ENCODE measurements at places on chromosomes 11 and 22. TPM values are rescaled to one million over a fixed set of nuclear protein-coding genes. Genes with fewer than 3 reads are reported as not detected.

GRCh38 chr11:75814363-75814676, 690 bp upstream of the UVRAG start:
- DNase-seq: no peak

Gene SULT4A1
- 0.26 TPM for total RNA-seq

DNA sequence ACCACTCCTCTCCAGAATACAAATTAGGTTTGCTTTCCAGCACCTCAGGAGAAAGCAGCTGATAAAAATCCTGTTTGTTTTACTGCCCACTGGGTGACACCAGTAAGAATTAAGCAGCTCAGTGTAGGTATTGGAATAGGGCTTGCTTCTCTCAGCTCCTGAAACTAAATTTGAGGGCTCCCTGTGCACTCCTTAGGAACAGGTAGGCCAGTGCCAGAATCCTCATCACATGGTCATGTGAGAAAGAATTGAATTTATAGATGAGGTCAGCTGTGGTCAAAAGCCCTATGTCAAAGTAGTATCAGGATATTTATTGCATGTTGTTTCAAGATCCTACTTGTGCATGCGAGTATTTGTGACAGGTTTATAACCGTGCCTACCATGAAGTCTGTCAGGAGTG, 1.0 kb downstream of the PRSS23 start:
- no peak for DNase-seq

GRCh38 chr22:22171357-22172218, 73.0 kb upstream of the VPREB1 start:
- no peak for DNase-seq

- DNase-seq: no peak
Measured at GRCh38 chr11:130164221-130164570, 4.6 kb downstream of the ST14 start.

GRCh38 chr11:118620529-118621070, 13.2 kb downstream of the PHLDB1 start:
- DNase-seq: no peak

DNA sequence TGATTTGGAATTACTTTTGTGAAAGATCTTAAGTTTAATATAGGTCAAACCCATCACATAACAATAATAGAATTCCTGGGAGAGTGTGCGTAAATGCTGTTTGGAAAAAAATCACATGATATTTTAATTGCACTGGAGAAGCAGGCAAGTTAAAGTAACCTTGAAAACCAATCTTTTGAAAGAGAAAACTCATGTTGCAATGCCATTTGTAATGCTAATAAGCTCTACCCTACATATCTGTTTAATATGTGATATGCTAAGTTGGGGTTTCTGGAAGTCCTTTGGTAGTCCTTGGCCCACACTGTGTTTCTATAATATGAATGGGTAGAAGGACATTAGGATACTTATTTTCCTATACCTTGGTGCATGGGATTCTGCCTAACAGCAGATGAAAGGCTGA, 370.4 kb downstream of the DDX10 start:
- DNase-seq: no peak

DNA sequence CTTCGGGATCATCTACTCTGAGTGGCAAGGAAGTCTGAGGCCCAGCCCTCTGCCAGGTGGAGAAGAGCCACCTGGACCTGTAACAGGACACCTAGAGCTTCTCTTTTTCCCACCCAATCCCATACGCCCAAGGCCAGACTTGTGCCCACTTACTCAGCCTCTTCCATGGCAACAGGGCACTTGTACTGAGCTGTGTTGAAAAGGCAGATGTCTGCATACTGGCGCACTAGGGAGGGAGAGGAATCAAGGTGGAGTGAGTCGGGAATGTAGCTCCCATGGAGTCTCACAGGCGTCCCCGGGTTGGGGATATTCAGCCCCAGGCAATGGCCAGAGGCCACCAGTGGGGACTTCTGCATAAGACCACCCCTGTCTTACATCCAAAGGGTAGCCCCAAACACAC, 36.1 kb downstream of the TPBGL start:
- DNase-seq: no peak

Gene OR52B4
- total RNA-seq: not detected

Gene RSF1
- total RNA-seq: 85.6 TPM

GRCh38 chr11:86930957-86931547, 24.1 kb downstream of the FZD4 start:
- DNase-seq: no peak
